ENCODE measurements at places on chromosomes 1 and 21. TPM values are rescaled to one million over a fixed set of nuclear protein-coding genes. Genes with fewer than 3 reads are reported as not detected.

PRKAA2 gene
- polyA plus RNA-seq, result 0.48 TPM

RAB25 gene
- 113 TPM for polyA plus RNA-seq

PPM1J gene
- 1.6 TPM for polyA plus RNA-seq

SLAMF6 gene
- polyA plus RNA-seq, result 0.15 TPM

KCNK2 gene
- polyA plus RNA-seq, result 1.3 TPM

TEKT2 gene
- polyA plus RNA-seq, result 12.0 TPM

FNDC10 gene
- 21.7 TPM for polyA plus RNA-seq

ACTA1 gene
- 0.88 TPM for polyA plus RNA-seq

Measured in brain (organoid and tissue), 16 donors.